ENCODE measurements at places on chromosomes 1 and 21.

GRCh38 chr1:19877181-19877750 lies 4.9 kb upstream of the OTUD3 start:
- no peak for DNase-seq

DNA sequence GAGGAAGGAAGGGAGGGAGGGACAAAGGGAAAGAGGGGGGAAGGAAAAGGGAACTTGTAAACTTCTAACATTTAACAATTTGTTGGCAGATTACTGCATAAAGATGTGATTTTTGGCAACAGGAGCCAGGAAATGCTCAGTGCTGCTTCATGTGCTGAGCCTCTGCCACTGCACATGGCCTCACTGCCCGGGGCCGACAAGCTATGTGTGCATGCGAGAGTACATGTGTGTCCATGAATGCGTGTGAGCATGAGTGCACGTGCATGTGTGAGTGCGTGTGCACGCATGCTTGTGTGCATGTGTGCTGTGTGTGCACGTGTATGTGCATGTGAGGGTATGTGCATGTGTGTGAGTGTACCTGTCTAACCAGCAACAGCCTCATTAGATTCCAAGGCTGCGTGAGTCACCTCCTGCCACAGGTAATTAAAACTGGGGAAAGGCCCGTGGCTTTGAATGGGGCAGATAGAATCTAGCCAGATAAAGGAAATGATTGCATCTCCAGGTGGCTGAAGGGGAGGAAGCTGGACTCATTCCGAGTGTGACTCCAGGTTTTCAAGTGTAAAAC lies 41.4 kb upstream of the TSPEAR start:
- no peak for DNase-seq

DNA sequence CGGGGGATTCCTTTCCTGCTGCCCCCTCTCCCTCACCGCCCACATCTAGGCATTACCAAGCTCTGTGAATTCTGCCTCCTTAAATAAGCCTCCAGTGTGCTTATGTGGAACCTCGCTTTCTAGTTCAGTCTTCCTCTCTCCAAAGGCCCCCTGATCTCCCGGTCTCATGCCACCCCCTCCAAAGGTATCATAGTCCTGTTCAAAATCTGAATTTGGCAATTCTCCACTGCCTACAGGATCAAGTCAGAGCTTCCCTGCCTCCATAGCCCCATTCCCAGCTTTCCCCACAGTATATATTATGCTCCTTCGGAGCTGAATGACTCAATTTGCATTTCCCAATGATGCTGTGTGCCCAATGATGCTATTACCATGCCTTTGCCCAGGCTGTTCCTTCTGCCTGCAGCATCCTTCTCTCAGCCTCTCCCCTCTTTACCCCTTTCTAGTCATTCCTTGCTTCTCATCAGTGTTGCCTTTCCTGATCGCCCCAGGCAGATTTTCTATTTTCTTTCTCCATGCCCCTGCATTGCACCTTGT lies 1.7 kb downstream of the AZIN2 start:
- DNase-seq: no peak

GRCh38 chr1:46180082-46180616 lies 3.9 kb upstream of the P3R3URF start:
- DNase-seq: peak; percentile 88

- no peak for DNase-seq
Measured at GRCh38 chr1:160520582-160520981, 2.5 kb downstream of the SLAMF6 start.

- no peak for DNase-seq
Measured at GRCh38 chr1:162319493-162320175, 57.0 kb downstream of the SPATA46 start.

DNA sequence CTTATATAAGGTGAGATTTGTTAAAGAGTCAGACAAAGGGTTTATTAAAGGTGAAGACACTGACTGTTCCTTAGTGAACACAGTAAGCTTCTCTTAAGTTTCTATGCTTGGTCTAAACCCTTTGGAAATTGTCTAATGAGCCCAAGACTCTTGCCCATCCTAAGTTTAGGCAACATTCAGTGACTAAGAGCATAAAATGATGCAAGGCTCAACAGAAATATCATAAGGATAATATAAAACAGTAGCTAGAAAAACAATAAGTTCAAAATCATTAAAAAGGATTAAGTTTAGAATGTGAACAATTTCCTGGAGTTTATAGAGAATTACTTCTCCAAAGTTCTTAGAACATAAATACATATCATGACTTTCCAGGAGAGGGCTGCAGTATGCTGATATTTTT lies 108.9 kb upstream of the PDC start:
- DNase-seq: no peak

- no peak for DNase-seq
Measured at GRCh38 chr1:46605232-46605631, 1.2 kb upstream of the MKNK1 start.

DNA sequence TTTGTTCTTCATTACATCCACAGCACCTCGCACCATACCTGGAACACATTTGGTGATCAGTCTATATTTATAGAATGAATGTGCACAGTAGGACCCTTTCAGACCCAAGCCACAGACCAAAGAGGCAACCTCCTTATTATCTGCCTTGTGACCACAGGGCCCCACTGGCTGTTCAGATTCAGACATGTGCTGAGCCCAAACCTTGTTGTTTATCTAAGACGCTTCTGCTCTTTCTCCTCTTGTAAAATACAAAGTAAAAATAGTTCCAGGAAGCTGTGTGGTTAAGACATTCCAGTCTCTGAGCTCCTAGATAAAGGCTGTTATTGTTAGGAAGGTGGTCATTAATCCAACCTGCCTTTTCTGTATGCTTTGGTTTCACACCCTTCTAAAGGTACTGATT lies 3.6 kb upstream of the SCMH1 start:
- DNase-seq: peak; percentile 9

DNA sequence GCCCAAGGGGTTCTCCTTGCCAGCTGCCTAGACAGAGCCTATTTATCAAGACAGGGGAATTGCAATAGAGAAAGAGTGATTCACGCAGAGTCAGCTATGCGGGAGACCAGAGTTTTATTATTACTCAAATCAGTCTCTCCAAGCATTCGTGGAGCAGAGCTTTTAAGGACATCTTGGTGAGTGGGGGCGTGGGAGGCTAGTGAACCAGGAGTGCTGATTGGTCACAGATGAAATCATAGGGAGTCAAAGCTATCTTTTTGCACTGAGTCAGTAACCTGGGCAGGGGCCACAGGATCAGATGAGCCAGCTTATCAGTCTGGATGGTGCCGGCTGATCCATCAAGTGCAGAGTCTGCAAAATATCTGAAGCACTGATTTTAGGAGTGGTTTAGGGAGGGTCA lies 64.8 kb upstream of the MRPS6 start:
- DNase-seq: no peak

DNA sequence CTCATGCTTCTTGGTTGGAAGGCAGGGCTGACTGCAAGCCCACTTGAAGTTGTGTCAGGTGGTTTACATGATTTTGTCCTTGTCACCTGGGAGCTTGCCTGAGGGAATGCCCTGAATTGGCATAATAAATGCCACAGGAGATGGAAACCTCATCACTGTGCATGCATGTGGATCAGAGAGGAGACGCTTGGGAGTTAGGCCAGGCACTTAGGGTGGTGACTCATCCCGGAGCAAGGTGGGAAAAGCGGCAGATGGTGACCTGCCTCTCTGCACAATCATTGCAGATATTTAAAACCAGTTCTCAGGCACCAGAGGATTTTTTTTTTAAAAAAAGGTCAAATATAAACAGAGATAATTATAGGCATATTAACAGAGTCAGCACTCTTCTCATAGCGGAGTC lies 202.2 kb upstream of the KIAA0040 start:
- no peak for DNase-seq

DNA sequence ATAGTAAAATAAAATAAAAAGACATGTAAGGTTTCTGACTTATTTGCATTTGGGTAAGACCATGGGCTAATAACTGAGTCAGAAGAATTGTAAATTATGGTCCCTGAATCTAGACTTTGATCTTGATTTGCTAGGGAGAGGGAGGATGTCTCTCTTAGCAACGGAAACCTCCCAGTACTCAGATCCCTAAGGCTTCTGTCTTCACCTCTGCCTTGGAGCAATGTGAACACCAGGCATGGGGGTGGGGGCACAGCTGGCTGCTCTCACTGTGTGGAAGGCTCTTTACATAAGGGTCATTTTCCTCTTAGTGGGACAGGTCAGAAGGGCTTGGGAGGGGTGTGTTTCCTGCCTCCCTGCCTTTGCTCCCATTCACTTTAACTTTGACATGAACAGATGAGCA lies 17.0 kb upstream of the TMEM54 start:
- no peak for DNase-seq
